ENCODE measurements at places on chromosomes 1 and 21.

DNA sequence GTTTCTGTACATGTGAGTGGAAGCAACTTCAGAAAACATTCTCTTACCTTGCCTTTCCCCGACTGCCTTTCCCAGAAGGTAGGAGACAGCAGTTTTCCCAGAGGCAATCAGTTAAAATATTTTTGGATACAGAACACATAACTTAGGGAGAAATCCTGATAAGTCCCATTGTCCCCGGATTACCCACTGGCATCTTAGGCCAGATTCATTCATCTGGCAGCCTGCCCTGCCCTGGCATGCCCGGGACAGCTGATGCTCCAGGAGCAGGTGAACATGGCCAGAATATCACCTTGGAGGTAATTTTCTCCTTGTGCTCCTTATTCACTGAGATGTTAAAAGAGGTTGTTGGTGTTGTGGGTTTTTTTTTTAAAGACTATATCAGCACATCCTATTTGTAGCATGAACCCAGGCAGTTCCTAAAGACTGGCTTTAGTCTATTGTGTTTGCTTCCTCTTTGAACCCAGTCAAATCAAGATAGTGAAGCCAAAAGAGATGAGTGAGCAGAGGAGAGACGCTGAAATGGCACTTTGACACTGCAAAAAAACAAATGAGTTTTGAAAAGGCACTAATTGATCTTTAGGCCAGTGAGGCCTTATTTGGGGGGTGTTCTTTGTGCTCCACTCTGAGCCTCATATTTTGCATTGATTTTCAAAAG is 139.6 kb downstream of the PLPP3 start:
- DNase-seq = no peak

DNA sequence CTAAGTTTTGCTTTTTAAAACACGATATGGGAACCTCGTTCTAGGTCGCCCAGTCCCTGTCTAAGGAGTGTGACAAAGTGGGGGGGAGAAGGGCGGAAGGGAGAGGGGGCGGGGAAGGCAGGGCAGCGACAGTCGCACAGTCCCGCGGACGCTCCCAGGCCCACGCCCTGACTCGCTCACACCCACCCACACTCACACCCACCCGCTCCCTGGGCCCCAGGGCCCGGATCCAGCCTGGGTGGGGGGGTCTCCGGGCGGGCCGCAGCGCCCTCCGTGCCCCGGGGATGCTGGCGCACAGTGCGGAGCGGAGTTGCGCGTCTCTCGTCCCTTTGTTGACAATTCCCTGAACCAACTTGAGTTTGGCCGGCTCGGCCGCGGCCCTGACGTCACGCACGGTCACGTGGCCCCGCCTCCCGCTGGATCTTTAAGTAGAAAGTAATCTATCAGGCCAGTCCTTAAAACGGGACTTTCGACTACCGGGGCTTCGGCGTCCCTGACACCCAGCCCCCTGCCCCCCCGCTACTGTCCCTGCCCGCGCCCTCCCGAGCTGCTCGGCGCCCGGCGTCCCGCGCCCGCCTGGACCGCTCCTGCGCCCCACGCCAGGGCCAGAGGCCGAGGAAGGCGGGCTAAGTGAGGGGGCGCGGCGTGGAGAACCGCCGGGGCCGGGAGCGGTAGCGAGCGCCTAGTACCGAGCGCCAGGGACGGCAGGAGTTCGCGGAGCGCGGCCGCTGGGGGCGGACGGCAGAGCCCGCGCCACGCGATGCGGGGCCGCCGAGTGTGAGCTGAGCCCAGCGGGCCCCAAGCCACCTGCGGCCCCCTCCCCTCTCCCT is at the start of gene FOXD3:
Gene FOXD3 (plus strand): TSS at position 454 of the 830 bp plus-strand sequence. CDS start 492 bp downstream, outside the sequence.
- peak; percentile 83 for DNase-seq

DNA sequence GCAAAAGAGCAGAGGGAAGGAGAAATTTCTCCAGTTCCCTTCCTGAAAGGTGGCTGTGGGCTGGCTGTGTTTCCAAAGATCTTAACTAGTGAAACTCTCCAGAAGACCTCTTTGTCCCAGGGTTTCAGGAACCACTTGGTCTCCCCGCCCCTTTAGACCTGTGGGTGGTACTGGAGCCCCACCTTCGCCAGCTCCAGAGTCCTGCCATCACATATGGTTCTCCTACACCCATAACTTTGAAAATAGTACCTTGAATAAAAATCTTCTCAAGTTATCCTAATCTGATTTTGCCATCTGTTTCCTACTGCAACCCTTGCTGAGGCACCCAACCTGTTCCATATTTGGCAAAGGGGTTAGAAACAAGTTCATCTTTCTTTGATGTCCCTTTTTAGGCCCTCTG is 303.9 kb downstream of the SEC16B start:
- no peak for DNase-seq

DNA sequence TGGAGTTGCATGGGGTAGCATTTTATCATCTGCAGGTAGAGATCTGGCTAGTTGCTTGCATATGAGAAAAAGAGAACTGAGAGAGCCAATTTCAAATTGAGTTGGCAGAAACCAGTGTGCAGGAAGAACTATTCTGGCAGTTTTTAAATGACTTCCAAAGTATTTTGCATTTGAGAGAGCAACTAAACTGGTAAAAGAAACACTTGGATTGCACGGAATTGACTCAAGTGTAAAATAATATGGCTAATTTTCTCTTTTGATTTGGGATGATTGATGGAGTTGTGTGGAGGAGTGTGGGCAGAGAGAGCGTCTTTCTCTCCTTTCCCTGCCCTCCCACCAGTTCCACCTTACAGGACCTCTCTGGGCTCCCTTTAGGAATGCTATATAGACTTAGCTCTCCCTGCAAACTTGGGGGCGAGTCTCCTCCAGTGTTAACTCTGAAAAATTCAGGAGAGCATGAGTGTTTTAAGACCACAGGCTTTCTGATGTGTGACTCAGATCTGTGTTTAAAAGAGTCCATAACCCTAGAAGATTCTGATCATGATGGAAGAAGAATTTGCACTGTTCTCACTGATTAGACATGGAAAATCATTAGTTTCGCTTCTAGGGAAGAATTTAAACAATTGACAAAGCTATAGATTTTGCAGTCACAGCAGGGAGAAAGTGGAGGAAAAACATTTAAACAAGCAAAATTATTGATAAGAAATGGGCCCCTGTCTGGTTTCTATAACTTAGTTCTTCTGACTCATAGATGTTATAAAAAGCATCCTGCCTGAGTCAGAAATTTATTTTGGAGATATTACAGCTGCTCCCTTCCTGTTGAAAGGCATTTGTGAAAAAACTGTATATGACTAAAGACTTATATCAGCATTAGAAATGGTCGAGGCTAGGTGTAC is 24.9 kb upstream of the CTBS start:
- no peak for DNase-seq

GRCh38 chr1:85656256-85656655 is 52.0 kb downstream of the ZNHIT6 start:
- peak; percentile 12 for DNase-seq

- no peak for DNase-seq
Observed at GRCh38 chr1:235746245-235746644, 96.7 kb upstream of the GNG4 start.

DNA sequence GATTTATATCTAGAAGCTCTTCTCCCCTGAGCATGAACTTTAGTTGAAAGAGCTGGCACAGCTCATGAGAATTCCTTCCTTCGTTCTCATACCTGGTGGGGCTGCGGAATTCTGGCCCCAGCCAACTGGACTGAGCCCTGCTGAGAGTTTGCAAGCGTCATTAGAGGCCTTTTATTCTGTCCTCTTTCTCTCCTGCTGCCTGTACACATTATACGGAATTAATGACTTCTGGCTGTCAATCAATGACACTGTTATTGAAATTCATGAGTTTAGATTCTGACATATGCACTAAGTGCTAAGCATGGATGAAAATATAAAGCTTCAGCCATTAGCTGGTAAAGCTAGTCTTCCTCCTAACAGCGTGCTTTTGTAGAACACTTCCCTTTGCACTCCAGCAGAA is 27.5 kb downstream of the KAZN start:
- DNase-seq = no peak

DNA sequence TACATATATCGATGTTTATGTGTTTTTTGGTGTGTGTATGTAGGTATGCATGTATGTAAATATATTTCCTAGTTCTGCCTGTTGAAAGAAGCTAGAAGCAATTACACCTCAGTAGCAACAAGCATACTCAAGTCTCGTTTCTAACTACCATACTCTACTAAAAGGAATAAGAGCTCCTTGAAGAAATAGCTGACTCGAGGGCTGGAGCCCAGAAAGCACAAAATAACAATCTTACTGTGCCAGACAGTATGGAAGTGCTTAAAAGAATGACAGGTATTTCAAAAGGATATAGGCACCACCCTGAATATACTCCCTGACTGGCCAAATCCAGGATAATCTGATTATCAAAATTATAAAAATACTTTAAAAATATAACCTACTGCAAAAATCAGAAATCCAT is 23.2 kb downstream of the FUBP1 start:
- no peak for DNase-seq

All from T47D (cell line).